EL (cell line): ENCODE measurements at places on chromosomes 3 and 15.

GRCh38 chr3:99927671-99928457 lies 110.2 kb downstream of the CMSS1 start:
- DNase-seq = no peak

DNA sequence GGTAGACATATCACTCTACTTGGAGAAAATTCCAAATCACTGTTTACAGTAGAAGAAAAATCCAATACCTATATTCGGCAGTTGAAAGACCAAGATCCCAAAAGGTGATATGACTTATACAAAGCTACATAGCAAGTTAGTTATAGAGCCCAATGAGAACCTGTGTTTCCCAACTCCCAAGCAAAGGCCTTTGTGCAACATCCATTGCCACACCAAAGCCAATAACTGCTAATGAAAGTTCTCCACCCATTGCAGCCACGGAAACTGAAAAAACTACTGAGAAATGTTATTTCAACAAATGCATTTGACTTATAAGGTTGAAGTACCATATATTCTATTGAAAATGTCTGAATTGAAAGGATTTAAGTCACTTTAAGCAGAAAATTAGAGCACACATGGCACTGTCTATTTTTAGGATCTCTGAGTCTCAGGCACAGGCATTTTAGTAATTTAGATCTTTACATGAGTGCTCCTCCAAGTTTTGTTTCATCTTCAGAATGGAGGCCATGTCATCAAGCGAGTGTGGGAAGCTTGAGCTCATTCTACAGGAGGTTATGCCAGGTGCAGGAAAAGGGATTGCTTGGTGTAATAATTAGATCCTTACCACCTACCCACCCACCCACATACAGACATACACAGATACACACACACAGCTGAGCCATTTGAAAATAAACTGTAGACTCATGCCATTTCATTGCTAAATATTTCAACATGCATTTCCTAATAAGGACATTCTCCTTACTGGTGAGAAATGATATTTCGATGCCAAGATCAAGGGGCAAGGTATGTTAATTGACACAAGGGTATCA lies 19.7 kb upstream of the ANO10 start:
- peak; percentile 8 for DNase-seq

DNA sequence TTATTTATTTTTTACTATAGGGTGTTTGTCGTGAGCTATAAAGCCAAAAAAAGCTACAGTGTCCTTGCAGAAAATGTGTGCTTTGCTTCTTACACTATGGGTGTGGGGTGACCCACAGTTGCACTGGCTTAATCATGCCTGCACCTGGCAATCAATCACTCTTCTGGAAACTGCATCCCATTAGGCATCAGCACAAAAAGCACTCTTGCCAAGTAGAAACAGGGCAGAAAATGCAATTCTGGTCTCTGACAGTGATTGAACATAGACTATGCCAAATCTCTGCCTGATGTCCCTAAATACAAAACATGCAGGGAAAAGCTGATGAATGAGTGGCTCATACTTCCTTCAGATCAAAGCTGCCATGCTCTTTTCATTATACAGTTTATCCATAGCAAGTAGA lies 30.4 kb upstream of the PLAAT1 start:
- no peak for DNase-seq

DNA sequence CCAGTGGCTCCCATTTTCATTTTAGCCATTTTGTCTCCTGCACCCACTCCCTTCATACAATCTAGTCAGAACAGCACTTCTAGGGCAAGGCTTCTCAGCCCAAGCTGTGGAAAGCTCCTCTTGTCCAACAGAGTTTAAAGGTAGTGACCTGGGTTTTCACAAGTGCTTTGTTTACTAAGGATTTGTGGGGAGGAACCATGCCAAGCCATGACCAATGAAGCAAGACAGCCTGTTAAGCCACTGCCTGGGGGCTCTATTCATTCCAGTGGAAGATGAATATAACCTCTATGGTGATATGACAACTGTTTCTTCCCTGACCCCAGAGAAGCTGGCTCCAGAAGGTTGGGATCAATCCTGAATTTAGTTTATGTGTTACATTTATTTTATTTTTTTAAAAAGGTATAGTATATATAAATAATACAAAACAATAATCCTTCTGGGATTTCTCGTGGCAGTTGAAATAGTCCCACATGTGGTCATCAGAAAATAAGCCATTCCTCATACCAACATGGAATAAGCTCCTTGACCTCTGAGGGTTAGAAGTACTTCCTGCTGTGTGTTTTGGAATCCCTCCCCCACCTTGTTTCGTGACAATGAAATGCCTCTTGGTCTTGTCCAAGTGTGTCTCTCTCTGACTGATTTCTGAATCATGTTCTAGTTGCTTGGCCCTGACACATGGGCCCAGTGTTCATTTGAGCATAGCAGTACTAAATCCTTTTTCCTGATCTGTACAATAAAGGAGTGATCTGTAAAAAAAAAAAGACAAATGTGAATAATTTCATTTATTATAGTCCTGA lies 13.3 kb upstream of the THUMPD3 start:
- DNase-seq = peak; percentile 93
